ENCODE measurements at places on chromosomes 3 and 15.

DNA sequence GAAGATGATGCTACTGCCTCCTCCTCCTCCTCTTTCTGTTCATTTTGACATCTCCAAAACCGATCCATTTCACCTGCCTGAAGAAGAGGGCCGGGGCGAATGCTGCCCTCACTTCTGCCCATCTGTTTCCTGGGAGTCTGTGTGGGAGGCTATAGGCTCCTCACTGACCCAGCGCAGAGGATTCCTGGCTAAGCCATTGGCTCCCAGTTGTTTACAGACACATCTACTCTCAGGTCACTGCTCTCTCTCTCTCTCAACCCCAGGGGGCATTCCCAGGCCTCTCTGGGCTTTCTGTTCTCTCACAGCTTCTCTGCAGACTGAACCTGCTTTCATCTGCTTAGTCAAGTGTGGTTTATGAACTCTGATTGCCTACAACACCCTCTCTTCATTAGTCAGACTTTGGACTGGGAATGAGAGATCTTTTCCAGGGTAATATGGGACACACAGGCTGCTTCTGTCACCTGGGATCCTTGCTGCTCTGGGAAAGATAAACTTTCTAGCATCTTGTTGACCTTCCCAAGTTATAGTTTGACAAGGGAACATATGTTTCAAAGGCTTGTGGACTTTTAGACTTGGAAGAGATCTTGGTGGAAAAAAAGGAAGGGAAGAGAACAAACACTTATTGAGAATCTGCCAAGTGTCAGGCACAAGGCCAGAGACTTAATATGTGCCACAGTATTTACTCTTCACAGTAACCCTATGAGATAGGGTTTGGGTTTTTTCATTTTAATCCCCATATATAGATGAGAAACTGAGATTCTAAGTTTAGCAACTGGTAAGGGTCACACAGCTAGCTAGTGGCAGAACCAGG is 30.2 kb upstream of the USP3 start:
- peak; percentile 21 for DNase-seq

DNA sequence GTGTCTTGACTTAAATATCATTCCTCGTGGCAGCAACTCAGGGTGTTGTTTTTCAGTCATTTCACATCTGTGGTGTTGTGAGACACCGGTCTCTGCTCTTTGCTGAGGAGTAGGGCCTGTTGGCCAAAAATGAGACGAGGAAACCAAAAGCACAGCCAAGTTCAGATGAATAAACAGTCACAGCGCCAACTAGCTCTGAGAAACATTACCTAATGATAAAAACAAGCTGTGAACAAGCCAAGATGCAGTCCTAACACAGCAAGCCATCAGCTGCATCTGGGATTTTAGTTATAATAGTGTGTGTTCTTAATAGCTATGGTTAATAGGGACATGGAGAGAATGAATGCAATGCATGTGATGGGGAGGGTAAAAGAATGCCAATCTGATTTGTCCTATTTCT is 843.4 kb upstream of the DPPA4 start:
- DNase-seq, result no peak

- DNase-seq, result no peak
These were observed 46.3 kb upstream of the RBP1 start for GRCh38 chr3:139585820-139586219.

- no peak for DNase-seq
These were observed 75.0 kb downstream of the COL8A1 start for GRCh38 chr3:99713440-99713839.

GRCh38 chr15:68789091-68789490 is 31.6 kb downstream of the ANP32A start:
- no peak for DNase-seq

- DNase-seq, result no peak
These were observed 148.7 kb upstream of the TGFBR2 start for GRCh38 chr3:30457726-30458125.

- no peak for DNase-seq
These were observed 220.9 kb upstream of the TRIM42 start for GRCh38 chr3:140456974-140457373.

DNA sequence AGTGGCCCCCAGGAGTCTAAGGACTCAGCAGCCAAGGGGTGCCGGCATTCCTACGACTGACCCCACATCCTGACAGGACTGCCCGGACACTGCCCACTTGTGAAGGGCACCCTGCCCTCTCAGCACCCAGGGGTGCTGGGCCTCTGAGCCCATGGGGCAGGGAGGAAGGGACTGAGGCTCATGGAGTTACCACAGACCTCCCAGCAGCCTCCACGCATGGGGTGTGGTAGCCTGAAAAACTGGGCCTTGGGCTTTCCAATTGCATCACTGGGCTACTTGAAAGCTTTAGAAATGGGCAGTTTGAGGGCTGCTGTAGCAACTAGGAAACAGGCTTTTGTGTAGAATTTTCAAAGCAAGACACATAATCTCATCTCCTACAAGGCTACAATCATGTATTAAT is 13.2 kb downstream of the TKT start:
- no peak for DNase-seq

DNA sequence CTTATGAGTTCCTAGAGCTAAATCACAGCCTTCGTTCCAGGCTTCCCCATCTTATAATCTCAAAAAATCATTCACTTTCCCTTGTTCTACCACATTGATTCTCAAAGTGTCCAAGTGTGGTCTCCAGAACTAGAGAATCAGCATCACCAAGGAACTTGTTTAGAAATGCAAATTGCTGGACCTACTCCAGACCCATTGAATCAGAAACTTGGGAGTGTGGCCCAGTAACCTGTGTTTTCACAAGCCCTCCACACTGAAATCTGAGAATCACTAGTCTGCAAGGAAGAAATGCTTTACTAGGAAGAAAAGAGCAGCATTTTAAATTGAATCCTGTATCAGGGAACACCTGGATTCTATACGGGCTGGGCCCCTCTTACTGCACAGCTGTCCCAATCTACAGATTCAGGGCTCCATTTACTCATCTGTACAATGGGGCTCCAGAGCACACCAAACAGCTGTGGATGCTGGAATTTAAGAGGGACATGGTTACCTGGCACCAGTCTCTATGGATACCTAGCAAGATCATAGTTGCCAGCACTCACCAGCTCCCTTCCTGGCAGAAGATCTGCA is 3.9 kb downstream of the MEGF11 start:
- DNase-seq, result no peak

DNA sequence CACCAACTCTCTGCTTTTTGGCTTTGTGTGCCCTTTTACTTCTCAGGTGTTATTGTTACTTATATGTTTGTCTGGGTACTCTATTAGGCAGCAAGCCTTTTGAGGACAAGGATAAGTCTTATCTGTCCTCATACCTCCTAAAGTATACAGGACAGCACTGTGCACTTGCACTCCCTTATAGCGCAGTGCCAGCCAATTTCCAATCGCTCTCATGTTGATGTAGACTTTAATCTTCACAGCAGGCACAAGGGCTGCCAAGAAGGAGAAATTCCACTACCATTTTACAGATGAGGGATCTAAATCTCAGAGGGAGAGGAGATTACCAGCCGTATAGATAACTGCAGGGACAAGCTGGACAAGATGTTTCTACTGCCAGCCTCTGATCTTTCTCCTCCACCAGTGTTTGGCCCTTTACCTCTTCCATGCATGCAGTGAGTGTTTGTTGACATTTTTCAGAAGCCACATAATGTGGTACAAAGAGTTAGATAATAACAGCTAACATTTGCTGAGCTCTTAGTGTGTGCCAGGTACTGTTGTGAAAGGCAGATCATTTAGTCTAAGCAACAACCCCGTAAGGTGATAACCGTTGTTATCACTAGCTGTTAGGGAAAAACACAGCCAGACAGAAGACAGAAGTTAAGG is 30.1 kb downstream of the SST start:
- DNase-seq, result no peak

DNA sequence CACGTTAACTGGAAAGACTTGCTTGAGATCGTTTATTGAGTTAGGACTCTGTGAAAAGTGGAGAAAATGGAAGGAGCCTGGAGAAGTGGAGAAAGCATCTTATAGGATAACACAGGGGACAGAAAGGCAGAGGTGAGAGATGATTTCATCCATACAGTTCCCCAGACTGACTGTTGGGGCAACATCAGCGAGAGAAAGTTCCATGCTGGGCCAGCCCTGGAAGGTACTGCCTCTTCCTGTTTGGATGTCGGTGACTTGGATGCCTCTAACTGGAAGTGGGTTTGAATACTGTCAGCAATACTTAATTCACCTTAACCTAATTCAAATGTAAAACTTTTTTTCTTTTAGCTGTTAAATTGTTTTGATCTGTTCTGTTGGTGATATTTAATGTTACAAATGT is 32.3 kb downstream of the ATP13A5 start:
- no peak for DNase-seq

- no peak for DNase-seq
These were observed 51.2 kb downstream of the EPHA6 start for GRCh38 chr3:96865605-96866004.

GRCh38 chr3:72473156-72473555 is 375.1 kb downstream of the SHQ1 start:
- no peak for DNase-seq

DNA sequence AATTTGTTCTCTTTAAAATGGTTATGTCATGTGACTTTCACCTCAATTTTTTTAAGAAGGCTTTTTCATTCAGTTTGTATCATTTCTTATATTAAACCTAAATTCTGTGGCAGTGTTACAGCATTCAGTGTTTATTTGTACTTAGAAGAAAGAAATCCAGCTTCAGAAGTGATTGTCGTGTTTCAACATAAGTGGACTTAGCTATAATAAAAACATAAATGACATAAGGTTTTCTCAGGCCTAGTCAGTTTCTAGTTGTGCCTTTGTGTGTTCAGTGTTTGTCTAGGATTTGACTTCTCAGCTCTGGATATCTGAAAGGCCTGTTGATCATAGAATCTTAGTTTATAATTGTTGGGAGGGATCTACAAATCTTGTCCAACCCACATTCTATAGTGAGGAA is 80.5 kb downstream of the STT3B start:
- DNase-seq, result no peak

DNA sequence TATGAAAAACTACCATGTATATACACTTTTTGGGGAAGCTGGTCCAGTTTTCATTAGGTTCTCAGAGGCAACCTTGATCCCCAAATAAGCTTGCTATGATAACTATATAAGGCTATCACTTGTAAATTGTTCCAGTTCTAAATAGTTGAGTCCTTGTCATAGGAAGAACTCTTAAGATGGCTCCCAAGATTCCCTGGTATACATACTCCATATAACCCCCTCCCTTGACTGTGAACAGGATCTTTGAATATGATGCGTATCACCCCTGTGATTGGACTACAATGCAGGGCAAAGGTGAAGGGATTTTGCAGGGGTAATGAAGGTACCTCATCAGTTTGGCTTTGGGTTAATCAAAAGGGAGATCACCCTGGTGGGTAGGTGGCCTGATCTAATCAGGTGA is 48.6 kb upstream of the TRIM59 start:
- no peak for DNase-seq

GRCh38 chr3:5709714-5710113 is 522.2 kb downstream of the EDEM1 start:
- no peak for DNase-seq

Measured in stimulated activated CD4-positive, alpha-beta T cell treated with anti-CD3 and anti-CD28 coated beads, Interleukin-15, amount 100 ng/mL, for 1 hour (primary cell).